ENCODE measurements at places on chromosomes 6 and 20.

DNA sequence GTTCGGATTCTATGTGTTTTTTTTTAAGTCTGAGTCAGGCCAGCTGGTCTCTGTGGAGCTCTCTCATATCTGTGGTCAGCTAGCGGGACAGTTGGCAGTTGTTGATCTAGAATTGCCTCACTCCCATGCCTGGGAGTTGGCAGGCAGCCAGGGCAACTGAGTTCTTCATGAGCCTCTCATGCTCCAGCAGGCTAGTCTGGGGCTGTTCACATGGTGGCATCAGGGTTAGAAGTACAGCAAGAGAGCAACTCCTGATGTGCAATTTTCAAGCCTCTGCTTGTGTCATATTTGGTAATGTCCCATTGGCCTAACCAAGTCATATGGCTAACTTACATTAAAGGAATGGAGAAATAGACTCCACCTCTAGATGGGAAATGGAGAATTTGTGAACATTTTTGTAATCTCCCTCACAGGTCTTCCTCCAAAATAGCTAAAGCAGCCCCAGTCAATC lies 6.7 kb upstream of the IFT52 start:
- no peak for DNase-seq

DNA sequence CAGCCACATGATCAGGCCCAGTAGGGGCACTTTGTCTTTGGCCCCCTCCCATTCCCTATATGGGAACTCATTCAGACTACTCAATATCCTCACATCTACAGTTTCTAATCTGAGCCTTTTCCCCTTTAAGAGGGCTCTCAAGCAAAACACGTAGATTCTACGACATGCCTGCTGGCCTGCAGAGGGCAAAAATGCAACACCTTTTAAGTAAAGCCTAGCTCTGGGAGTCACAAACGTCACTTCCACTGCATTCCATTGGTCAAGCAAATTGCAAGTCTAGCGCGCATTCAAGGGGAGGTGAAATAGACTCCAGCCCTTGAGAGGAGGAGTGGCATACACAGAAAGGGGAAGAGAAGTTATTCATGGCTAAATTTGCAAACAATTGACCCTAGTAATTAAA lies 70.6 kb downstream of the CDC40 start:
- no peak for DNase-seq

DNA sequence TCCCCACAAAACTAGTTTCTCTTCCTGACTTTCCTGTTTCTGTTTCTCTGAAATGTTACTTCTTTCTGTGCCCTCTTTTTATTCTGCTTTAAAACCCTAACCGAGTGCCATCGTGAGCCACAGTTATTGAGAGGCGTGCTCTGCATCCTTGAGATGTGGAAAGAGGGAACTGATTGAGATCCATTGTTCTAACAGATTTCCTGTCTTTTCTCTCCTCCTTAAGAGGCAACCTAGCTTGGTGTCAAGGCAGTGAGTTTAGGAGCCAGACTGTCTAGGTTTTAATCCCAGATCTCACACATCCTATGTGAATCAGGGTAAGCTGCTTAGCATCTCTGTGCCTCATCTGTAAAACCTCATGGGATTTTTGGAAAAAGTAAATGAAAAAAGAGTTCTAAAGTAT lies 57.5 kb downstream of the SNX9 start:
- DNase-seq = no peak

DNA sequence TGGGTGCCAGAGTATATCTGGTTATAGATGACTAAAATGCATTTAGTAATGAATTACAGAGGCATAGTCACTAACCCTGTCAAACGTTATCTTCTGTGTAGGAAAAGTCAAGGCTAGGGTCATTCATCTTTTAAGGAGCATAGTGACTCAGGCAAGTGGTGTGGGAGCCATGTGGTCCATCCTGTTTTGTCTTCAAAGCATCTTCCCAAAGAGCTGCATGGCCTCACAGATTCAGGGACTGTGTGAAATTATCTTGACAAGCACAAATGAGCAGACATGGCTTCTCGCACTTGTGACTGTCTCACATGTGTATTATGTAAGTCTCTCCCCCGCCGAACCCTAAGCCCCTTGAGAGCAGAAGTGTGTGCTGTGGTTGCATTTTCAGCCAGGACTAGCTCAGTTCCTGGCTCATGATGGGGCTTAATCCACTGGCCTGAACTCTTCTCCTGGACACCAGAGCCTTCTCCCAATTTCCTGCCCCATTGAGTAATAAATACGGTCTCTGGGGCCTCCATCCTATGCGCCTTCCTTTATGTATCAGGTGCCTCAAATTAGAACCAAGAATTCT lies 769.1 kb downstream of the QKI start:
- no peak for DNase-seq

DNA sequence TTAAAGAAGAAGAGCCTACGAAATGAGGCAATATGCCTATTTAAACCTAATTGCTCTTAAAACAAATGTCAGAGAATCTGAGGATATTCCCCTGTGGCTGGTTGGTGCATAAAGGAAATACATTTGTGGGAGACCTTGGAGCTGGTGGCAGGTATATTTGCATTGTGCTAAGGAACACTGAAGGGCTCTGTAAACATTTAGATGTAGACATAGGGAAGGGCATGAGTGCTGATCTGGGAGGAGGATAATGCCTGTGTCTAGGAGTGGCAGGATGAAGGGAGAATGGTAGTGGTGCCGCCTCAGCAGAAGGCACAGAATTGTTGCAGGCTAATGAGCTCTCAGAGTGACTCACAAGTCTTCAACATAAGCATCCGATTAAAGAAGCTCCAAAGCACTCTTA lies 85.8 kb downstream of the CD164 start:
- DNase-seq = no peak

DNA sequence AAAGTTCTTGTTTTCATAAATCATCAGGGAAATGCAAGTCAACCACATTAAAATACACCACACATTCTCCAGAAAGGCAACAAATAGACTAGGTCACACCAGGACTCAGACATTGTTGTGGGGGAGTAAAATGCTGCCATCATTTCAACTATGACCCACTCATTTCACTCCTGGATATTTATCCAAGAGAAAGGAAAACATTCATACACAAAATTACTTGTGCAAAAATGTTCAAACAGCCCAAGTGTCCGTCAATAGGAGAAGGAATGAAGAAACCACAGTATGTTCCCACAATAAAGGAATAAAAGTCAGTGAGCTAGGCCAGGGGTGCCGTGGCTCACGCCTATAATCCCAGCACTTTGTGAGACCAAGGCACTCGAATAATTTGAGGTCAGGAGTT lies 81.5 kb upstream of the QKI start:
- DNase-seq = no peak

GRCh38 chr6:87180105-87180728 lies 24.9 kb downstream of the ZNF292 start:
- DNase-seq = no peak

DNA sequence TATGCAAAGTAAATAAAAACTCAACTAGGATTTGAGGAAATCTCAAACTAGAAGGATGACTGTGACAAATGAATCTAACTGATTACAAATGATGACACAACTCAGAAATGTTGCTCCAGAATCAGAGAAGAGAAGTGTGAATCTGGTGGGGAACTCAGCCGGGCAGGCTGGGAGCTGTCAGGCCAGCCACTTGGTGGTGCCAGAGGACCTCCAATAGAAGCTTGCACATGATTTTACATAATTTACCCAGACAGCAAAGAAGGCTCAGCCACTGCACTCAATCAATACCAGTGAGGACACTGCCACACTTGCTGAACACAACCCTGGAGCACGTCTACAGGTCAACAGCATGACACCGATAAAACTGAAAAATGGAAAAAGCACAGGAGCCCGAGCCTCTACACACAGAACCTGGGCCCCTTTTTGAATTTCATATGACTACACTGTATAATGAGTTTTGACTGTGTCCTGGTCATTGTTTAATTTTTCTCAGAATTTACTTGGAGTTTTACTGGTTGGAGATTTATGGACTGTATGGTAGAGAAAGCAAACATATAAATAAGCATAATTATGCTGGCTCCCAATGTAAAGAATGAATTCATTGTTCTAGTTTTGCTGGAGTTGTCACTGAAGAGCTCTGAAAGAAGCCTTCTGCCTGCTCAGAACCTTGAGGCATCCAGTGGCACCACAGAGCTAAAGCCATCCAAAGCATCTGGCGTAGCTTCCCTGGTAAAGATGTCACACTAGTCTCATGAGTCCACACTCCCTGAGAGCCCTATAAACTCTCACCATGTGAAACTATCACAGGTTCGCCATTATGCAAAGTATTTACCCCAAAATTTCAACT lies 296.5 kb downstream of the THBS2 start:
- DNase-seq = no peak

GRCh38 chr6:84417260-84417659 lies 189.8 kb upstream of the CEP162 start:
- no peak for DNase-seq

DNA sequence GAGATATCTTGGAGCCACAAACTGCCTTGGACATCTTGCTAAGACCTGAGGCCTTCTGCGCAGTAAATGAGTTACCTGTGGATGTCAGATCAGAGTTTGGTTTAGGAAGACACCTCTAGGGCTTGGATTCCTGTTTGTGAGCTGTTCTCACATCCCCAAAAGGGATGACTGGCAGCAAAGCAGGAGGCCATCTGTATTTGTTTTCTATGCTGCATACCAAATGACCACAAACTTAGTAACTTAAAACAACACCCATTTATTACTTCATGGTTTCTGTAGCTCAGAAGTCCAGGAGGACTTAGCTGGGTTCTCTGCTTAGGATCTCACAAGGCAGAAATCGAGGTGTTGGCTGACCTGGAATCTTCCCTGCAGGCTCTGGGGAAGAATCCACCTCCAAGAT lies 116.7 kb downstream of the UNC5CL start:
- DNase-seq = no peak

DNA sequence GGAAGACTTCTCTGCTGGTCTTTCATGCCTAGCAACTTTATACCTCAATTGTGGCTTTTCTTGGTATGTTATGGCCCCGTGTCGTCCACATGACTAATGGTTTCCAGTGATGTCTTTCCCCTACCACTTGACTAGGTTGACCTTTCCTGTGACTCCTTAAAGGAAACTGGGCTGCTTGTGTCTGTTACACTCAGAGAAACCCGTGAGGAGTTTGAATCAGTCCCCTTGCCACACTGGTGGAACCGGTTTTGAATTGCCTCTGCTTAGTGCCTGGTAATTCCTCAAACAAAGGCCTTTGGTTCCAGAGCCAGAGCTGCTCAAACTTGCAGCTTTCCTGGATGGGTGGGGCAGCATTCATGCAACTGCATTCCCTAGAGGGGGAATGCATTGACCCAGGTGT lies 21.9 kb downstream of the ECT2L start:
- peak; percentile 9 for DNase-seq

DNA sequence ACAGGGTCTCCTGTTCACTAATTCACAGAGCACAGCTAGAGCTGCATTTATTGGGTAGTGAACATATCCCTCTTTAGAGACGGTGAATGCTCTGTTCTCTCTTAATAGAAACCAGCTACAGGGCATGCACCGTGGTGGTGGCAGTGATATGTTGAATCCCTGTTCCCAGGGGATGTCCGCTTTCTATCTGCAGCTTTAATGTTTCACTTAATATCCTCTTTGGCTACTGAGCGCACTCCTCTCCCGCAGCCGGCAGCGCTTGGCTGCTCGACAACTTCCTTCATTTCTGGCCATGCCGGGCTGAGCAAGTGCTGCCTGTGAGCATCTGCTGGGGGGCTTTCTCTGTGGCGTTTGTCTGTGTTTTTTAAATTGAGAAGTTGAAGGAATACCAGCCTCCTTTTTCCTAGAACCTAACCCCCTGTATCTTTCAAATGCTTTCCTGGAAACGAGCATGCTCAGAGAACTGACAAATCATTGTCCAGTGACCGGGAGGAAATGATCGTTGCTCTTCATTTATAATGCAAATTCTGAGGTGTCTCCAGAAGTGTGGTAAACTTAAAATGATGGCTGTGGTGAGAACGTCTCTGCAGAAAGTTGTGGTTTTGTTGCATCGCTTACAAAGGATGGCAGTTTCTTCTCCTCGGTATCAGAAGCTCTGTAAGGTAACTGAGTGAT lies 297.9 kb downstream of the UTRN start:
- DNase-seq = peak; percentile 47

DNA sequence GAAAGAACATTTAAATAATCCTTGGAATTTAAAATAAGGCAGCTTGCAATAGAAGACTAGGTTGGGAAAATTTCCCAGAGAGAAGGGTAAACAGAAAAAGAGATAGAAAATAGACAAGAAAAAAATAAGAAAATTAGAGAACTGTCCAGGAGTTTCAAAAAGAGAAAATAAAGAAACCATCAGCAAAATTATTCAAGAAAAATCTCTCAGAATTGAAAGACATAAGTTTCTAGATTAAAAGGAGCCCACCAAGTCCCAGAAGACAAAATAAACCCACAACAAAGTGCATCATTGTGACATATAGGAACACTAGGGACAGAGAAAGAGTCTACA lies 88.6 kb upstream of the CDYL start:
- DNase-seq = no peak

GRCh38 chr20:7994809-7995208 lies 24.8 kb downstream of the TMX4 start:
- no peak for DNase-seq

DNA sequence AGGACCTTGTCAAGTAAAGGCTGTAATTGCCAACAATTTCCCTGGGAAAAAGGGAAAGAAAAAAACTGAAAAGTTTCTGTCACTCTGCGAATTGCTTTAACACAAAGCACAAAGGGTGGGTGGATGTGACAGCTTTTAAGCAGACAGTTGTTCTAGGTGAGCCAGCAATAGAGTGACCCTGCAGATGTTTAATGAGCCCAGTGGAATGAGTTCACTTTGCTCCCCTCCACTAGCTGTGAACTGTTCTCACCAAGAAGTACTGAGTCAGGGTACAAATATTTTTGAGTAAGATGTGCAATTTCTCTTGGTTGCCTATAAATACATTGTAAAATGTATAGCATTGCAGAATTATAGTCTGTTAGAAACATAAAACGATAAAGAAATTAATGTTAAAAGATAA lies 26.2 kb upstream of the LRRC1 start:
- DNase-seq = no peak

- DNase-seq = no peak
Measured at GRCh38 chr6:138092686-138093085, 14.5 kb downstream of the PERP start.

DNA sequence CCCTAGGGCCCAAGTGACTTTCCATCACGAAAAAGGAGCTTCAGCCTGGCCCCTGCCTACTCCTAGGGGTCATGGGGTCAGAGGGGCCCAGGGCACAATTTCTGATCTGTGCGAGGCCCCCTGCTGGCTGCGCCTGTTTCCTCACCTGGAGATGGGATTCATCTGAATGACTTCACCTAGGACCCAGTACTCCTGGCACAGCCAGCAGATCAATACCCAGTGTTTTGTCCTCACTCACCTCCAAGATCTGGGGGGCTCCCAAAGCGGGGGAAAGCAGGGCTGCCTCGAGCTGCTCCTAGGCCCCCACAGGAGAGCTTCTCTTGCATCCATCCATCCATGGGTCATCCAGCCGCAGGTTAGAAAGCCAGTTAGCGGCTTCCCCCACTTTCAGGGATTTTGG lies 33.8 kb downstream of the CD40 start:
- DNase-seq = no peak

GRCh38 chr20:24764027-24764793 lies 184.9 kb upstream of the CST7 start:
- no peak for DNase-seq

DNA sequence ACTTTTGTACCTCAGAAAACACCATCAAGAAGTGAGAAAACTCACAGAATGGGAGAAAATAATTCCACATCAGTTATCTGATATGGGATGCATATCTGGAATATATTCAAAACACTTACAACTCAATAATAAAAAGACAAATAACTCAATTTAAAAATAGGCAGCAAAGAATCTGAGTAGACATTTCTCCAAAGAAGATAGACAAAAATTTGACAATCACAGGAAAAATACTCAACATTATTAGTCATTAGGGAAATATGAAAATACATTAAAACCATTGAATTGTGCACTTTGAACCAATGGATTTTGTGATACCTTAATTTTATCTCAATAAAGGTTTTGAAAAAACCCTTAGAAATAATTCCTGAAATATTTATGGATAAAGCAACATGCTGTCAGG lies 36.9 kb upstream of the STMND1 start:
- no peak for DNase-seq
